Psoas muscle (tissue), 8 donors: ENCODE measurements at places on chromosomes 16 and 17. TPM values are rescaled to one million over a fixed set of nuclear protein-coding genes. Genes with fewer than 3 reads are reported as not detected.

The CCL22 gene
- total RNA-seq = not detected

The CEMP1 gene
- total RNA-seq = not detected

The TMC8 gene
- total RNA-seq = 2.8 TPM

The AANAT gene
- not detected for total RNA-seq

The CLDN6 gene
- not detected for total RNA-seq

DNA sequence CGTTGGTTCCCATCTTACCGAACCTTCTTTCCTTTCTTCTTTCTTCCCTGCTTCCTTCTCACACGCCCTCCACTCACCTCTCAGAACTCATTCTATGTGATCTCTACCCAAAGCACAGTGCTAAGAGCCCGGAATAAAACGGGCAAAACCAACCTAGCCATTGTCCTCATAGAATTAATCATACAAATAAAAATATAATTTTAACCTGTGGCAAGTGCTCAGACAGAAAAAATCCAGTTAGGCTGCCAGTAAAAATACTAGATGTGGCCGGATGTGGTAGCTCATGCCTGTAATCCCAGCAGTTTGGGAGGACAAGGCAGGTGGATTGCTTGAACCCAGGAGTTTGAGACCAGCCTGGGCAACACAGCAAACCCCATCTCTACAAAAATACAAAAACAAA, 27.0 kb downstream of the BMERB1 start:
- no peaks in the 10 kb centered on the region for H3K27me3 ChIP-seq
- H3K36me3 ChIP-seq = no peaks in the 10 kb centered on the region
- H3K27ac ChIP-seq = no peak overlapping the region

DNA sequence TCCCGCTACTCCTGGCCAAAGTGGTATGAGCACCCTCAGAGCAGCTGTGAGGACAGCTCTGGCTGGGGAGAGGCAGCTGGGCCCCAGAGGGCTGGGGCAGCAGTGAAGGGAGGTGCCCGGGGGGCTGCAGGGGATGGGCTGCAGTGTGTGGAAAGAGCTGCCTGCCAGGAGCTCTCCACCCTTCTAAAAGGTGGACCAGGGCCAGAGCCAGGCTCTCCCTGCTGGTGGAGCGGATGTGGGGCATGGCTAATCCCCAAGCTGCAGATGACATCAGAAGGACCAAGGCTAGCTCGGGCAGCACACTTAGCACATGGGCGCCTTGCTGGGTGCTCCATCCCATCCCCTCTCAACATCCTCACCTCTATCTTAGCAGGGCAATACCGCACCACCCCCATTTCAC, 103.1 kb downstream of the SDK2 start:
- DNase-seq = no peak
- H3K36me3 ChIP-seq = no peaks in the 10 kb centered on the region
- no peak overlapping the region for H3K4me3 ChIP-seq
- H3K27ac ChIP-seq = no peak overlapping the region
- H3K4me1 ChIP-seq = no peaks in the 10 kb centered on the region

DNA sequence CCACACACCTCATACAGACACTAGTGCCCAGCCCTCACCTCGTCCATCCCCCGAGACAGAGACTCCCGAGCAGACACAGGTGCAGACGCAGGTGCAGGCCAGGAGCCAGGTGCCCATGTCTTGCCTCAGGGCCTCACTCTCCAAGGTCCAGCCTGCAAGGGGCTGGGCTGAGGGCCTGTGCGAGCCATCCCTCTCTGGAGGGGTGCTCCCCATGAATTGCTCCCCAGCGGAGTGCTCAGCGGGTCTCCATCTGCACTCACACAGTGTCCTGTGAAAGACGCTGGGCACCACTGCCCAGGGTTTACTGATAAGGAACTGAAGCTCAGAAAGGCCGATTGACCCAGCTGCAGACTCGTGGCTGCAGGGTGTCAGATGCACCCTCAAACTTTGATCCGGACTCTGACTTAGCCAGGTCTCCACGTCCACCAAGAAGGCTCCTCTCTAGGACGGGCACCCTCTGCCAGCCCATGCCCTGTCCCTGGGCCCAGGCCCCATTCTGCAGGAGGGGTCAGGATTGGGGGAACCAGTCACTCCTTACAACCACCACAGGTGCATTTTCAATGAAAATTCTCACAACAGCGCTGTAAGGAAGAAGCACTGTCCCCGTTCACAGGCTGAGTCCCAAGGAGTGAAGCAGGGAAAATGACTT, 16.9 kb downstream of the POLR3K start:
- H3K4me3 ChIP-seq = no peak overlapping the region
- H3K27ac ChIP-seq = no peak overlapping the region
- no peaks in the 10 kb centered on the region for H3K27me3 ChIP-seq
- H3K4me1 ChIP-seq = no peaks in the 10 kb centered on the region

GRCh38 chr17:71726341-71726740, 394.5 kb upstream of the SOX9 start:
- no peaks in the 10 kb centered on the region for H3K36me3 ChIP-seq
- H3K27ac ChIP-seq = no peak overlapping the region
- no peaks in the 10 kb centered on the region for H3K27me3 ChIP-seq

DNA sequence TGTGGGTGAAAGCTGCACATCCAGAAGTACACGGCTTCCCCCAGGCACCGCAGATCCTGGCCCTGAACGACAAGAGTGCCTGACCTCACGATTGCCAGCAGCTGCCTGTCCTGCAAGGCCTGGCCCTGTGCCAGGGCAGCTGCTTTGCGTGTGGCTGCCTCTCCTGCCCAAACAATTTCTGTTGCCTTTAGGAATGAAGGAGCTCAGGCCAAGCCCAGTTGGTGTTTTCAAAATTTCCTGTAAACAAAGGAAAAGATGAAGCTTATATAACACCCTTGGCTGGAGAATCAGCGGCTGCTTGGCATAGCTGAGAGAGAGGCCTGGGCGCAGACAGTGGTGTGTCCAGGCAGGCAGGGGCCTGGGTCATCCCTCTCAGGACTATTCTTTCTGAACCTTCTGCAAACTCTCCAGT, 11.7 kb upstream of the SLC47A2 start:
- no peaks in the 10 kb centered on the region for H3K27me3 ChIP-seq
- H3K4me1 ChIP-seq = peaks cover 33% of the 10 kb centered on the region
- no peak overlapping the region for H3K4me3 ChIP-seq
- H3K27ac ChIP-seq = peak overlapping the region; percentile 91
- DNase-seq = peak; percentile 92

DNA sequence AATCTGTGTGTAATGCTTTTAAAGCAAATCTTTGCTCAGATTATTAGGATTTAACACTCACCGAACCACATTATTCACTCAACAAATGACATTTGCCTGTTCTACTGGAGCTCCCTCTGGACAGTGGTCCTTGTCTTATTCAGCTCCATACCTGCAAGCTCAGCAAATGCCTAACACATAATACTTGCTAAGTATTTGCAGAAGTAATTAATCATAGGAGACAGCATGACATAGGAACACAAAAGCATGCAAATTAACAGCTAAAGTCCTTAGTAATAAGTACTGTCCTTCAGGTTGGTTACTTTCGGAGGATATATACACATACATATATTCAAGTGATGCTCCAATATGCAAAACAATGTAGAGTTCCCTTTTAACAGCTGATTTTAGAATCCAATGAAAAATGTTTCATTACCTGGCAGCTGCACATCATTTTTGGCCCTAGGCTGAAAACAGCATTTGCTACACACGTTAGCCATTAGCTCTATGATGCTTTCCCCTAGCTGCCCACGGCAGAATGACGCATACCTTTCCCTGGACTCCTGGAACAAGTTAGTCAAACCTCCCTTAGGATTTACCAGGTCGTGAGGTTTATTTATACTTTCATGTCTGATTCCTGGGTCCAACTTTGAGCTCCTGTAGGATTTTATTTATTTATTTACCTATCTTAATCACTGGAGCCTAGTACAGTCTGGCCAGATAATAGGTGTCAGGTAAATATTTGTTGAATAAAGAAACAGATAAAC, 8.6 kb downstream of the BRD7 start:
- H3K27ac ChIP-seq = peak overlapping the region; percentile 72
- no peak for DNase-seq
- no peaks in the 10 kb centered on the region for H3K27me3 ChIP-seq

- no peak overlapping the region for H3K4me3 ChIP-seq
- H3K27ac ChIP-seq = no peak overlapping the region
- no peaks in the 10 kb centered on the region for H3K4me1 ChIP-seq
- no peaks in the 10 kb centered on the region for H3K36me3 ChIP-seq
- no peak for DNase-seq
Observed at GRCh38 chr17:21774263-21774662, 81.9 kb downstream of the KCNJ18 start.

- peaks cover 5% of the 10 kb centered on the region for H3K4me1 ChIP-seq
- no peak for DNase-seq
- no peaks in the 10 kb centered on the region for H3K36me3 ChIP-seq
Observed at GRCh38 chr17:50363217-50364060, 9.5 kb downstream of the MRPL27 start.
